HT1080 (cell line): ENCODE measurements at places on chromosomes 12 and 14.

DNA sequence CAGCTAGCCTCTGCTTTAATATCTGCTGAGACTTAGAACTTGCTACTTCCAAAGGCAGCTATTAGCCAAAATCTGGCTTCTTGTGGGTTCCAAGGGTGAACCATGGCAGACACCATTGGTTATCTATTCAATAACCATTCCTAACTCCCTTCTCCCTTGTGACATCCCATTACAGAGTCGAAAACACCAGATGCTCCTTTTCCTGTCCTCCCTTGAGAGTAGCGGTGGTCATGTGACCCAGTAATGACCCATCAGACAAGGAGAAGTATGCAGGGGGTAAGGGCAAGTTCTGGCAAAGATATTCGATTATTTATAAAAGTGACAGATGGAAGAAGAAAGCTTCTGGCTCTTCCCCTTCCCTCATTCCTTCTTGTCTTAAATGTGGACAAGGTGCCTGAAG lies 20.1 kb downstream of the TGFB3 start:
- no peak for DNase-seq

GRCh38 chr14:53304726-53305381 lies 151.7 kb upstream of the DDHD1 start:
- DNase-seq, result no peak

DNA sequence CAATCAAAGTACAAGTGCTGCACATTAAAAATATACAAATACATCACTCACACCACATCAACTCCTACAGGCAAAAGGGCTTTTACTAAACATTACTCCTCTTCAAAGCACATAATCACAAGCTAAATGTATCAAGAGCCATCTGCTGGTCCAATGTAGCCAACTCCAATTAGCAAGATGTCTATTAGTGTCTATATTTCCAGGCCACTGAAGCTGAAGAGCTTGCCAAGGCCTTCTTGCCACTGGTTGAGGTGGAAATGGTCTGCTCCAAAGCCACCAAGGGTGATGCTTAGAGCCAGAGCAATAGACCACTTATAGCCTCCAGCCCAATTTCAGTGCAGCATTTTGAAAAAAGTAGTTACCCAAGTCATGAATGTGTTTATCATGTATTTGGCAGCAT lies 54.4 kb downstream of the RASSF9 start:
- no peak for DNase-seq

DNA sequence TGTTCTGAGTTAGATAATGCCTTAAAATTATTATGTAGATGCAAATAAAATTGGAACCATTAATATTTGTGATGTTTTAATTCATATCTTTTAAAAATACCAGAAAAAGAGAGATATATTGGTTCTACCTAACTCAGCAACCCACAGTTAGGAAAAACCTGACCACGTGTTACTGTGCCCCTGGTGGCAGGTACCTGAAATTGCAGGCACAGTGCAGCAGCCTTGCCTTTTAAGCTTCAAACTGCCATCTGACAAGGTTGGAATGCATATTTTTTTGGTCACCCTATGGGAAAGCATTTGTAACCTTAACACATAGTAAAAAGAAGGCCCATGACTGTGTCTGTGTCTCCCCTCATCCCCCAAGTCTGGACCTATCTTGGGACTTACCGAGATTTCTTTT lies 109.4 kb upstream of the NOS1 start:
- no peak for DNase-seq

GRCh38 chr12:109267361-109267760 lies 41.7 kb downstream of the FOXN4 start:
- no peak for DNase-seq
